ENCODE measurements at places on chromosomes 3 and 15.

GRCh38 chr15:63135804-63136203, 14.1 kb downstream of the LACTB start:
- no peak for DNase-seq

- DNase-seq: no peak
These were observed 437.1 kb downstream of the ZIC1 start for GRCh38 chr3:147846293-147846692.

- peak; percentile 15 for DNase-seq
These were observed 21.2 kb downstream of the IGSF10 start for GRCh38 chr3:151439652-151440125.

- no peak for DNase-seq
These were observed 19.9 kb downstream of the SCAPER start for GRCh38 chr15:76885212-76885611.

DNA sequence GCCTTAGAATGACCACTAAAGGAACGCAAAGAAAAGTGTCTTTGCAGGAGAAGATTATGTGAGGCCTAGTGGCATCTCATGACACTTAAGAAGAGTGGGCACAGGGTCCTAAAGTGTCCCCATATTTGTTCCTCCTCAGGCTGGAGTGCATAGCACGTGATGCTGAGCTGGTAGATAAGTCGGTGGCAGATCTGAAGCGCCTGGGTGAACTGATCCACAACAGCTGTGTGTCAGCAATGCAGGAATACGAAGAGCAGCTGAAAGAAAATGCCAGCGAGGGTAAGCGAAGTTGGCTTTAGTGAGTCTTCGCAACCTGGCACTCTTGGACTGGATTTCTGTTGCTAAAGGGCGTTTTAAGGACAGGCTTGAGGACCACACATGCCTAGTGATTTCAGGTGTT, 92.6 kb downstream of the CHD2 start:
- DNase-seq: no peak

GRCh38 chr3:198071602-198072287, 111.7 kb downstream of the LMLN start:
- no peak for DNase-seq

GRCh38 chr15:37625576-37625975, 308.9 kb upstream of the TMCO5A start:
- no peak for DNase-seq

DNA sequence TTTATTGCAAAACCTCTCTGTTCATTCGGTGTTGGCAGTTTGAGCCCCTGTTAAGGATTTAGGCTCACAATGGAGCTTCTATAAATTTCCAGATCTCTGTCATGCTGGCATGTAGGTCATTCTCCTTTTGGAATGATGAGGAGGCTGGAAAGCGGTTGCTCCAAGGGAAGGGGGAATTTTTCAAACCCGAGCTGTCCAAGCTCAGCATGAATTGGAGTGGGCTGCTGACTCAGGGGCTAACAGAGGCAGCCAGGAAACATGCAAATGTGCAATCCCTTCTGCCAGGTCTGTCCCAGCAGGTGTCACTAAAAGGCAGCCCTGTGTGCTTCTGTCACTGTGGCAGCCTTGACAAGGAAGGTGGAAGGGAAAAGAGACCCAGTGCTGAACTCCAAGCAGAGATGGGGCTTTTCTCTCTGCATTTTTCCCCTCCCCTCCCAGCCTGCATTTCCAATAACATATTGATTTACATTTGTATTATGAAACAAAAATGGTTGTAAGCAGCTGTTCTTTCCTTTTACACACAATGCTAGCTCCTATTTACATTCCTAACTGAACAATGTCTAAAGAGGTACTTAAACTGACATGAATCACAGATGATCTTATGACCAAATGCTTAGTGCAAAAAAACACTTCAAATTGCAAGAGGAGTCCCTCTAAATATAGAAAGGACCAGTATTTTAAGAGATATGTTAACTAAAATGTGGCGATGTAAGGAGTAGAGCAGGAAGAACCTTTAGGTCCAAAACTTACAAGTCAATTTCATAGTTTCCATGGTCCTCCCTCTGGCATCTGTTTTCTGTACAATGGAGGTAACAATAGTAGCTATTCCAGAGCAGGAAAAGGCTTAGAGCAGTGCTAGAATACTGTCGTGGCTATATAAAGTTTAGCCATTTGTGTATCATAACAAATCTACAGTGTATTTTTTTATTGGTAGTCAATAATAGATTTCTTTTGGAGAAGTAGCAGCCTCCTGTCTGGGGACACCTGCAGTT, 84.5 kb upstream of the ATP10A start:
- DNase-seq: no peak

GRCh38 chr3:58116161-58116955, 94.4 kb downstream of the DNASE1L3 start:
- no peak for DNase-seq

DNA sequence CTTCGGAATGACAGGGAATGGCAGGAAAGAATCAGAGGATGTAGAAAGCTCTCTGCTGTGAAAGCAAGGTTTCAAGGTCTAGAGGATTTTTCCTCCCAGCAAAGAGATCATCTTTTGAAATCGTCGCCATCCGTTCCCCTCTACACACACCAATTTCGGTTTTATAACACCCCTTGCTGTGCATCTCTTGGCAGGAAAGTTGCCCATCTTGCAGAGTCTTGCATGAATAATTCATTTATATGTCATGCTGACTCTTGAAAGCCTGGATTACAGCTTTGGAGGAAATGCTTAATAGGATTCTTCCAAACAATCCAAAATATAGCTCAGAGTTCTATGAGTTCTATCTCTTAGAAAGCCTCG, 262.7 kb downstream of the CHL1 start:
- no peak for DNase-seq

- no peak for DNase-seq
These were observed 6.9 kb downstream of the KIF7 start for GRCh38 chr15:89648106-89649012.

- no peak for DNase-seq
These were observed 18.2 kb upstream of the PLCL2 start for GRCh38 chr3:16866571-16866970.

DNA sequence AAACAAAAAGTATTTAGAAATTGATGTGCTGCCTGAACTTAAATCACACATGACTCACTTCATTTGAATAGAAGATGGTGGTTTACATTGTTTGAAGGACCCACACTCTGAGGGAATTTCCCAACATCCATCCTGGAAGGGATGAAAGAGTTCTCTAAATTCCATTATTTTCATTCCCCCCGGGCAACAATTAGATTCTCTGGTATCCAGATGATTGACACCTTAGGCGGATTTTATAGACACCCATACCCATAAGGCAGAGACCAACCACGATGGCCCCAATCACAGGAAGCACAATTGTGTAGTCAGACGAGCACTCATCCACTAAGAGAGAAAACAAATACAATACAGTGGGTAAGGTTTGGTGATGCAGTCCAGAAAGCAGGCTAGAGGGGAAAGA, 24.6 kb upstream of the MCCC1 start:
- no peak for DNase-seq

DNA sequence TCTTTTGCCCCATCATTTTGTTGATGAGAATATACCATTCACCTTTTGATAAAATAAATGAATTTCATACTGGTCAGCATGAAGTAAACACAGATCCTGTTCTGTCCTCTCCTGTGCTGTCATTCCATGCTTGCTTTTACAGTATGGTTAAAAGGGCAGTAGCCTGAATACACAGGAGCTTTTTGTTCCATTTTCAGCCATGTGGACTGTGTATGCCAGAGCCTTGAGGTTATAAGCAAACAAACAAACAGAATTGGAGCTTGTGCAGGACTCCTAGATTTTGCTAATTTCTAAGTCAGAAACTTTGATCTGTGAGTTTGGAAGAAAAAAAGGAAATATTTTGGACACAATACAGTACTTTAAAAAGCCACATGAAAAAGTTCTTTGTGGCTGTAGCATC, 91.9 kb downstream of the LRRC28 start:
- no peak for DNase-seq

GRCh38 chr3:183921096-183921495, 36.4 kb upstream of the PARL start:
- DNase-seq: no peak

GRCh38 chr3:192253138-192253887, 474.0 kb downstream of the FGF12 start:
- DNase-seq: no peak

DNA sequence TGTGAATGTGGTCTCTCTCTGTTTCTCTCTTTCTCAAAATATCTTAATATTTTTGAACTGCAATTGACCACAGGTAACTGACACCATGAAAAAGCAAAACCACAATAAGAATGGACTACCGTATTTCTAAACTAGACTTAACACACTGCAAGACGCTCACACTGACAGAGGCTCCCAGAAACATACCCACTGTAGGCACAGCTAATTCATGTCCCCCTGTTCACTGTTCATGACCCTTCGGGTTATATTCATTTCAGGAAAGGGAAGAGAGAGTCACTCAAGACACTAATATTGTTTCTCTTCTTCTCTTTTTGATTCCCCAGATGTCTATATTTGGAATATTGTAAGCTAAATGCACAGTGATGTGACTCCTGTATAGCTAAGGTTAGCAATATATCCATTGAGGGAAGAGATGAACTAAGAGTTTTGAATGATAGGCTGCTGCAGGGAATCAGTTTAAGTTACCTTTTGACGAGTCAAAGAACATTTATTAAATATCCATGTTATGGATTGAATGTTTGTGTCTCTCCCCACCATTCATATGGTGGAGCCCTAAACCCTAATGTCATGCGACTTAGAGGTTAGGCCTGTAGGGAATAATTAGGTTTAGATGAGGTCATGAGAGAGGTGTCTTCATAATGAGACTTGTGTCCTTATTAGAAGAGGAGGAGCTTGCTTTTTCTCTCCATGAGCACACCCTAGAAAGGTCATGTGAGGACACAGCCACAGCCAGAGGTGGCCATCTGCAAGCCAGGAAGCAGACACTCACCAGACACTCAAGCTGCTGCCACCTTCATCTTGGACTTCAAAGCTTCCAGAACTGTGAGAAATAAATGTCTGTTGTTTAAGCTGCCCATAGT, 216.6 kb upstream of the GRM7 start:
- no peak for DNase-seq

- no peak for DNase-seq
These were observed 740 bp upstream of the ZBTB47 start for GRCh38 chr3:42652611-42653302.

DNA sequence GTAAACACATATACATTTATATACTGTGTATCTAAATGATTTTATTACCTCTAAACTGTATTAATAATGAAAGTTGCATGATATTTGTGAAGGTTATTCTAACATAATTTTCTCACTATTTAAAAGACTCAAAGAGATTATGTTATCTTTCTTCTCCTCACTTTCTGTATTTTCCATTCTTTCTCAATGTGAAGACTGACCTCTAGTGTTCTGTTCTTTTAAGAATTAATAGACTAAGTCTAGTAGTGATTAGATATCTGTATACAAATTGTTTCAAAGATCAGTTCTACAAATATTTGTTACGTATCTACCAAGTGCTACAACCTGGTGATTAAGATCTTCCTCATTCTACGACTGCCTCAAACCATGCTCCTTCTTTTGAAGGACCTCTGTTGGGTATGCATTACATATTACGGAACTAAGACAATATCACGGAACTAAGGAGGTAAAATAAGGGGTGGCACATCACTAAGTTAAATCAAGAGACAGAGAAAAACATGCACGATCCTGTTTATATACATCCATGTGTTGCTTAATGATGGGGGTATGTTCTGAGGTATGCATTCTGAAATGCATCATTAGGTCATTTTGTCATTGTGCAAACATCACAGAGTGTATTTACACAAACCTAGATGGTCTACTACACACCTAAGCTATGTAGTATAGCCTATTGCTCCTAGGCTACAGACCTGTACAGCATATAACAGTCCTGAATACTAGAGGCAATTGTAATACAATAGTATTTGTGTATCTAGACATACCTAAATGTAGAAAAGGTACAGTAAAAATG, 161.5 kb upstream of the KBTBD8 start:
- DNase-seq: no peak

- no peak for DNase-seq
These were observed 172.4 kb downstream of the KLHL25 start for GRCh38 chr15:85622221-85622831.

- no peak for DNase-seq
These were observed 48.2 kb upstream of the BOC start for GRCh38 chr3:113163152-113163551.

DNA sequence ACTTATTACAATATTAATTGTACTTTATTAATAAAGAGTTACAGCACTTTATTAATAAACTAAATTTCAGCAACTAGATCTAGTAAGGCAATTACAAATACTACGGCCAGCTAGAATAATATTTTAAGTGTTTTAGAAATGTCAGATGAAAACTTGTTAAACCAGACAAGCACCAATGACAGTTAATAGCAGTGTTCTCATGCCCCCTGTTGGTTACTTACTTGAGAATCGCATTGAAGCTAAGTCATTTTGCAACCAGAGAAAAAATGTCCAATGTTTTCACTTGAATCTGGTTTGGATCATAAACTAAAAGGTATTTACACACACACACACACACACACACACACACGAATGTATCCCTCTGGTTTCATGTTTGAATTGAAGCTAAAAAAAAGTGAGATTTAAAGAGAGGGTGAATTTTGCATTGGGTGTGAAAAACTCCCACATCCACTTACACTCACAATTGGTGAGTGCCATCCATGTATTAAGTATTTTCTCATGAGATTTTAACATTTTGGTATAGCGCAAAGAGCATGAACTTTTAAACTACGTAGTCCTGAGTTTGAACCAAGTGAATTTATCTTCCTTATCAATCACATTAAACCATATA, 347.7 kb downstream of the ZBBX start:
- no peak for DNase-seq

GRCh38 chr3:46095307-46095706, 68.0 kb upstream of the XCR1 start:
- no peak for DNase-seq

- DNase-seq: no peak
These were observed 815 bp downstream of the SPINT1 start for GRCh38 chr15:40844696-40845030.

DNA sequence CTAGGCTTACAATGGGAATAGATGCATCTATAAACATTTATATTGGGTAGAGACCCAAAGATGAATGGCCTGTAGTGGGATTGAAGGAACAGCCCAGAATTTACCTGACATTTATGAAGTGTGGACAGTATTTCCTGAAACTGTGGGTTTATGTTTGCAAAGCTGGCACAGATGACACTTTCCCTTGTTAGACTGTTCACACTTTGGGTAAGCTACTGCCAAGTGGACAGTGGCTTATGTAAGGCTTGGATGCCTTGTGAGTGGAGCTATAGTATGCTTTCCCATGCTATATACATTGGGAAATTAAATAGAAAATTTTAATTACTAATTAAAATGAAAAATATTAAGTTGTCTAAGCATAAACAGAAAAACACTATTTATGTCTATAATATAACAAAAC, 48.5 kb downstream of the STARD9 start:
- no peak for DNase-seq
